ENCODE measurements at places on chromosomes 5 and 9. TPM values are rescaled to one million over a fixed set of nuclear protein-coding genes. Genes with fewer than 3 reads are reported as not detected.
A peak's percentile ranks its signal among the peaks of the same experiment; 100 is the strongest.

The PRDM9 gene
- total RNA-seq = 0.02 TPM

DNA sequence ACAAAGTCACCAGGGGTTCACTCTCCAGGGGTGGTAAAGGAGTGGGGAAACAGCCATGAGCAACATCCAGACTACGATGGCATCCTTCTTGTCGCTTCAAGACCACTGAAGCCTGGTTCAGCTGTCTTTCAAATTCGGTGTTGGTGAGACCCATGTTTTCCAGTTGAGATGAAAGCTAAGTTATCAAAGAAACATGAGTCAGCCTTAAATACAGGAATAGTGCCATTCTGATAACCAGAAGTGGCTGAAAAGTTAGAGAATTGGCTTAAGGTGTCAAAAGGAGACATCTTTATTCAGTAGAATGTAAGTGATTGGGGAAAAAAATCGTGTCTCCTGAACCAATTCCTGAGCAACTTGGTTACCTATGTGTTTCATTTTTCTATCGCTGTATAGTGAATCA, 7.0 kb upstream of the CARD19 start:
- no peak for DNase-seq

DNA sequence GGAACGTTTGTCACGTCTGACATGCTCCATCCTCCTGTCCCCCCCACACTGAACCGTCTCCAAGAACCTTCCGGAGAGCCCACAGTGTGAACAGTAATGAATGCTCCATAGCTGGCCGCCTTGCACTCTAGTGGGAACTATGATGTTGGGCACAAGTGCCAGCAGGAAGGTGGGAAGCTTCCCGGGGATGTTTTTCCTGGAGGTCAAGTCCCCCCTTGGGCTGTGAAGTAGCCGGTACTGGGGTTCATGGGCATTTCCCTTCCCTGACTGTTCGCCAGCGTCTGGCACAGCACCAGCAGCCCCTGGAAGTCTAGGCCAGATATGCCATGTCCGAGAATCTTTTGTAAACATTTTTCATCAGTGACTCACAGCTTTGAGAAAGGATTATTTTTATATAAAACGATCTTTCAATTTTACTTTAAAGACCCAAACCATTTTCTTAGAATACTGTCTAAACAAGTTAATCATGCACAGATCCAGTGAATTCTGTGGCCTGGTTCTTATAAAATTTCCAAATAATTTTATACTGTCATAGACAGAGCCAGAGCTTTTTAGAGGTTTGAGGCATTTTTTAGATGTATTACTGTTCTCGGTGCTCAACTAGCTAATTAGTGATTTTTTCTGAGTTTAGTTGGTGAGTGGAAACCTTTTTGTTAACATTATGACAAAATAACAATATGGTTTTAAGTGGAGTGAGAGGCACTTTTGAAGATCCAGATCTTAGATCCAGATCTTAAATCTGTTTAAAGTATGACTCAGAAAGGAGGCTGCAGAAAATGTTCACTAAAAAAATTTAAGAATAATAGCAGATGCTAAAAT, 11.6 kb downstream of the ABL1 start:
- DNase-seq = peak; percentile 72

- DNase-seq = no peak
These were observed 2.9 kb downstream of the SEC24A start for GRCh38 chr5:134651531-134651930.

GRCh38 chr9:124140941-124141568, 116.7 kb upstream of the NEK6 start:
- peak; percentile 94 for DNase-seq

- no peak for DNase-seq
These were observed 314.7 kb downstream of the TLE1 start for GRCh38 chr9:81374459-81375186.

DNA sequence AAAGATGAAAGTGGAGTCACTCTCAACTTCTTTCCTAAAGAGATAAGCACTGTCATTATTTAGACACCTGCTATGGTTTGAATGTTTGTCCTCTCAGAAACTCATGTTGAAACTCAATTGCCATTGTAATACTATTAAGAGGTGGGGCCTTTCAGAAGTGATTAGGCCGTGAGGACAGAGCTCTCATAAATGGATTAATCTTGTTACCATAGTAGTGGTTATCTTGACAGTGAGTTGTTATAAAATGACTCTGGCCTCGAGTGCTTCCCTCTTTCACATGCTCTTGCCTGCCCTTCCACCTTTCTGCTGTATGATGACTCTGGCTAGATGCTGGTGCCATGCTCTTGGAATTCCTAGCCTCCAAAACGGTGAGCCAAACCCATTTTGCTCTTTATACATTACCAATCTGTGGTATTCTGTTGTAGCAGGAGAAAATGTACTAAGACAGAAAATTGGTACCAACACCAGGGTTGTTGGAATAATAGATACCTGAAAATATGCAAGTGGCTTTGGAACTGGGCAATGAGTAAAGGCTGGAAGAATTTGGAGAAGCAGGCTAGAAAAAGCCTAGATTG, 38.0 kb downstream of the GDA start:
- DNase-seq = no peak

DNA sequence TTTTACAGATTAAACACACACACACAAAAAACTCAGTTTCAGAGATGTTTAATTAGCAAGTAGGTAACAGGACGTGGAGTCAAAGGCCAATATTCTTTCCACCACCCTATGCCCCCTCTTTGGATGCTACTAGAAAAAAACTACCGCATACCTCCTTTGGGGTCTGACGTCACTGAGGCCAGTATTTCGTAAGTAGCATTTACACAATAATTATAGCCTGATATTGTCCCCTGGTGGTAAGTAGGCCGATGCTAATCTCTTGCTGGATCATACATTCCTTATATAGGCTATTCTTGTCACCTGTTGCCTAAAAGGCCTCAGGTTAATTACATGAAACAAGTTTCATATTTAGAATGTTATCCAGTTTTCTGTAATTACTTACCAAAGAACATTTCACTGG, 21.0 kb upstream of the SMARCA2 start:
- no peak for DNase-seq

GRCh38 chr9:34572628-34573027, 16.9 kb downstream of the CNTFR start:
- no peak for DNase-seq

DNA sequence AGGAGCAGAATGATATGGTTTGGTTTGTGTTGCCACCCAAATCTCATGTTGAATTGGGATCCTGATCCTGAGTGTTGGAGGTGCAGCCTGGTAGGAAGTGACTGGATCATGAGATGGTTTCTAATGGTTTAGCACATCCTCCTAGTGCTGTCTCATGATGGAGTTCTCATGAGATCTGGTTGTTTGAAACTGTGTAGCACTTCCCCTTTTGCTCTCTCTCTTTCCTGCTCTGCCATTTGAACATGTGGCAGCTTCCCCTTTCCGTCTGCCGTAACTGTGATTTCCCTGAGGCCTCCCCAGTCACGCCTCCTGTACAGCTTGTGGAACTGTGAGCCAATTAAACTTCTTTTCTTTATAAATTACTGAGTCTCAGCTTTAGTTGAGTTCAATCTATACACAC, 756.8 kb upstream of the CDH6 start:
- no peak for DNase-seq

DNA sequence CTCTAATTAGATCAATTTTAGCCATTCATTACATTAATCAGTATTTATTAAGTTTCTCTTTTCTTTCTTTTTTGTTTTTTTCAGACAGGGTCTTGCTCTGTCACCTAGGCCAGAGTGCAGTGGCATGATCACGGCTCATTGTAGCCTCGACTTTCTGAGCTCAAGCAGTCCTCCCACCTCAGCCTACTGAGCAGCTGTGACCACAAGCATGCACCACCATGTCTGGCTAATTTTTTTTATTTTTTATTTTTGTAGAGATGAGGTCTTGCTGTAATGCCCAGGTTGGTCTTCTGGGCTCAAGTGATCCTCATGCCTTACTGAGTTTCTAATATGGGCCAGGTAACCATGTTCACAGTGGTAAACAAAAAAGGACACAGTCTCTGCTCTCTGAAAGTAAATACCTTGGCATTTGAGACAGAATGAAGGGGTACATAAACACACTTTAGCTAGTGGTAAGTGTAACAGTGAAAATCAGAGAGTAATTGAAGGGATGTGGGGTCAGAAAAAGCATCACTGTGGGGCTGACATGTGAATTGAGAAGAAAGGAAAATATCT, 336.3 kb downstream of the ADGRV1 start:
- DNase-seq = no peak

The FAM53C gene
- total RNA-seq = 24.8 TPM

The IFNK gene
- not detected for total RNA-seq

DNA sequence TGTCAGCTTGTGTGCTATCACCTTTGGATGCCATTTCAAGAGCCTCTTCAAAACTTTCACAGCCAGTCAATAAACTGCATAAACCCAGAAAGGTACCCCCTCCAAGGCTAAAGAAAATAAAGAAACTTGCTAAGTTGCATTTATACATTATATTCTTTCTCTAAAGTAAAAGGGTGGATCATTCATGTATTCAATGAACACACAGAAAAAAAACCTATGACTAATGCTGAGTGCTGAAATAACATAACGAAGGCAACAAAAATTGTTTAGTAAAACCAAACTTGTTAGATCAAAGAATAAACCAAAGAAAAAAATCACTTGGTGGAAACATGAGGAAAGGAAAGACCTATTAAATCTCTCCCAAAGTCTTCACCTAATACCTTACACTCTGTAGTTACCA, 15.2 kb downstream of the PANK3 start:
- DNase-seq = no peak

DNA sequence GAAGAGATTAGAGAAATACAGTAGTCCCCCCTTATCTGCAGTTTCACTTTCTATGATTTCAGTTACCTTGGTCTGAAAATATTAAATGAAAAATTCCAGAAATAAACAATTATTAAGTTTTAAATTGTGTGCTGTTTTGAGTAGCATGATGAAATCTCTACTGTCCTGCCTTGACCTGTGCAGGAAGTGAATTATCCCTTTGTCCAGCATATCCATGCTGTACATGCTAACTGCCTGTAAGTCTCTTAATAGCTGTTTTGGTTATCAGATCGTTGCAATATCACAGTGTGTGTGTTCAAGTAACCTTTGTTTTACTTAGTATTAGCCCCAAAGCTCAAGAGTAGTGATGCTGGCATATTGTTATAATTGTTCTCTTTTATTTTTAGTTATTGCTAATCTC, 11.2 kb upstream of the JAK2 start:
- no peak for DNase-seq

DNA sequence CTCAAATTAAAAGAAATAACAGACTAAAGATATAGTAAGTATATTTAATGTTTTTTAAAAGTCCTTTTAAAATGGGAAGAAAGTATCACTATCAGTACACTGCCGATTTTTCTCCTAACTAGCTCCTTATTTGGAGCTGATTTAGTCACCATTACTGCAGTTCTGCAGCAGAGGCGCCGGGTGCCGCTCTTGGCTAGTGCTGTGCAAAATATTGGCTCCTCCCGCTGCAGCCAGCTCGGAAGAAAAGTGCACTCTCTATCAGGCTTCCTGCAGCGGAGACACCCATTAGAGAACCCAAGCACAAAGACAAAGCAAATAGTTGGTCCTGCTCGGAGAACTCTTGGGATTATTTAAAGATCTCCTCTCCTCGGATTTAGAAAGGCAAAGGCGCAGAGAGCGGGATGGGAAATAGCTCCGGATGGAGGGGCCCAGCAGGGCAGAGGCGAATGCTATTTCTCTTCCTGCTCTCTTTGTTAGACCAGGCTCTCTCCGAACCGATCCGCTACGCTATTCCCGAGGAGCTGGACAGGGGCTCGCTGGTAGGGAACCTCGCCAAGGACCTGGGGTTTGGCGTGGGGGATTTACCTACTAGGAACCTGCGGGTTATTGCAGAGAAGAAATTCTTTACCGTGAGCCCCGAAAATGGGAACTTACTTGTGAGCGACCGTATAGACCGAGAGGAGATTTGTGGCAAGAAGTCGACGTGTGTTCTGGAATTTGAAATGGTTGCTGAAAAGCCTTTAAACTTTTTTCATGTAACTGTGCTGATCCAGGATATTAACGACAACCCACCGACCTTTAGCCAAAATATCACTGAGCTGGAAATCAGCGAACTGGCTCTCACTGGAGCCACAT, at the start of gene PCDHGB3:
Gene PCDHGB3 (plus strand): TSS at position 249 of the 855 bp plus-strand sequence. CDS start 153 bp downstream, at position 402.
- DNase-seq = no peak

DNA sequence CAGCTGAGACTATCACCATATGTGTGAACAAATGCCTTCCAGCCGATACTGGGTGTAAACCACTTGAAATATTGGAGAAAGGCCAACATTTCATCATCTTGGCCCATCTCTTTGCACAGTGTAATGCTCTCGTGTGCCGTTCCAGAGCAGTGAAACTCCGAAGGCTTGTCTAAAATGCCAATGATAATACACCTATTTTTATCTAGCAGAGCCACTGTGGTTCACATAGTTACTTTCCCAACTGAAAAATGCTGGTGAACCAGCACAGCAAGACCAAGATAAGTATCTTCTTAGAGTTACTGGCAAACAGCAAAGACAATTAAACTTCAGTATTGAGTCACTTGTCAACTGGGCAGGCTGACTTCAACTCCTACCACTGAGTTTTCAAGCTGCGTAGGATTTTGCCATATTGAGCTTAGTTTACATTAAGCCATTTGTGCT, 379.9 kb upstream of the ACTBL2 start:
- DNase-seq = peak; percentile 20

DNA sequence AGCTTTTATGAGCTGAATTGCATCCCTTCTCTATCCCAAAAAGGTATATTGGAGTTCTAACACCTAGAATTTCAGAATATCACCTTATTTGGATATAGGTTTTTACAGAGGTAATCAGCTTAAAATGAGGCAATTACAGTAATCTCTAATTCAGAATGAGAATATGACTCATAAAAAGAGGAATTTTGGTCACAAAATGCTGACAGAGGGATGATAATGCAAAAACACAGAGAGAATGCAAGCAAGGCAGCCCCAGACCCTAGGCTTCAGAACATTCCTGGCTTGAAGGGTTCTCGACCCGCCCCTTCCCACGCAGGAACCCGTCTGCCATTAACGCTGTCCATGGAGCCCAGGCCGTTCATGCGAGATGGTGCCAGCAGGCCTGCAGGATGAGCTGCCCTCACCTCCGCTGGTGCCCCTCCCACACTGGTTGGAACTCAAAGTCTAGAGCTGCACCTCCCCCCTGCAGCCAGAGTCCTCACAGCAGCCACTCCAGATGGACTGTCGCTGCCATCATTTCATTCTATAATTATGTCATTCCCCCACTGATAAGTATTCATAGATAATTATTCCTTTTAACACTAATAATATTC, 1173.4 kb upstream of the ACO1 start:
- peak; percentile 62 for DNase-seq

The COL15A1 gene
- 1.6 TPM for total RNA-seq

The QRFP gene
- total RNA-seq = not detected

GRCh38 chr9:114285166-114285867, 37.6 kb upstream of the ORM1 start:
- DNase-seq = peak; percentile 93

The GHR gene
- 1.3 TPM for total RNA-seq

The NPR3 gene
- 0.10 TPM for total RNA-seq

GRCh38 chr5:147512659-147513379, 3.0 kb upstream of the DPYSL3 start:
- no peak for DNase-seq

DNA sequence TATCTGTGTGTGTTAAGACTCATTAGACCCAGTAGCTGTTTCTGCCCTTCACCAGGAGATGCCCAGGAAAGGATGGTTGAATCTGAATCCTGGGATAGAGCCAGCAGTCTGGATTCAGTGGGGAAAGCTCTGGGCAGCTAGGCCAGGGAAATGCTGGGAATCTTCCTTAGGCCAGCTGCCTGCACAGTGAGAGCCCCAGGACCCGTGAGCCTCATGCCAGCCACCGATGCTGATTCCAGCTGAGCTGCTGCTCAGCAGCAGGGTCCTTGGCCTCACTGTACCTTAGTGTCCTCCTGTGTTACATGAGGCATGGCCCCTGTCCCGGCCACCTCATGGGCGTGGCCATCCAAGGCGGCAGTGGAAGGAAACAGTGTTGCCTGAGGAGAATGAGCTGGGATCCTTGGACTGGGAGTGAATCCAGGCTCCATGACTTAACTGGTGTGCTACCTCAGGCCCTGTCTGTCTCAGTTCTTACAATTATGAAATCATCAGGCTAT, 87.1 kb downstream of the AMBP start:
- no peak for DNase-seq
